Anterior cingulate cortex (tissue), 58 donors: ENCODE measurements at places on chromosomes 6 and 20.

GRCh38 chr6:21694168-21694567 is 100.6 kb downstream of the SOX4 start:
- no peak for DNase-seq

- DNase-seq, result no peak
Observed at GRCh38 chr6:56715741-56716140, 73.1 kb upstream of the DST start.

DNA sequence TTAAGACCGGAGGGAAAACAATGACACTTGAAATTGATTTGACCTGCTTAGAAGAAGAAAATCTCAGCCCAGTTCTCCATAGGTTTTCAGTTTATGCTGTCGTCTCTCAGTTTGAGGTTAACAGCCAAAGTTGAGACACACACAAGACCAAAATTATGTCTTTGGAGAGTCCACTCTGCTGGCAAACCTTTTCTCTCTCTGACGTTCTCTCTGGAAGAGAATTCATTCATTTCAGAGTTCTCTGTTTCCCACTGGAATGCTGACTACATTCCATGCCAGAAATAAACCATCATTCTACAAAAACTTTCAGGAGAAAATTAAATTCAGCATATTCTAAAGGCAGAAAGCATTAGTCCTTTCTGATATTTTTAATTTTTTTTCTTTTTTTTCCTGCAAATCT is 155.2 kb downstream of the TFAP2A start:
- no peak for DNase-seq

DNA sequence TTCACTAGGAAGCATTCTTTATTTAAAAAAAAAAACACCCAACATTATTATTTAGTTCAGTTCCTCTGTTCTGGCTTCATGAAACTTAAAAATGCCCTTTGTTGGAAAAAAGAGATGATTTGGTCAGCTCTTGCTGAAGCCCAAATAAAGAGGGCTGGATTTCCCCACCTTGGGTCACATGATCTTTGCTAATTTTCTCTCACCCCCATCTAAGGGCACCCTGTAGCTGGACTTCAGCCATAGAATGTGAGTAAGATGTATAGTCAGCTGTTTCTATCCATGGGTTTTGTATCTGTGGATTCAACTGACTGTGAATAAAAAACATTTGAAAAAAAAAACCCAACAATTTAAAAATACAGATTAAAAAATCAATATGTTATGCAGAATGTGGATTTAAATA is 213.9 kb upstream of the SULF2 start:
- DNase-seq, result no peak

- DNase-seq, result no peak
Observed at GRCh38 chr6:100880149-100880852, 828 bp downstream of the ASCC3 start.

- no peak for DNase-seq
Observed at GRCh38 chr6:127816643-127817042, 84.2 kb downstream of the THEMIS start.

DNA sequence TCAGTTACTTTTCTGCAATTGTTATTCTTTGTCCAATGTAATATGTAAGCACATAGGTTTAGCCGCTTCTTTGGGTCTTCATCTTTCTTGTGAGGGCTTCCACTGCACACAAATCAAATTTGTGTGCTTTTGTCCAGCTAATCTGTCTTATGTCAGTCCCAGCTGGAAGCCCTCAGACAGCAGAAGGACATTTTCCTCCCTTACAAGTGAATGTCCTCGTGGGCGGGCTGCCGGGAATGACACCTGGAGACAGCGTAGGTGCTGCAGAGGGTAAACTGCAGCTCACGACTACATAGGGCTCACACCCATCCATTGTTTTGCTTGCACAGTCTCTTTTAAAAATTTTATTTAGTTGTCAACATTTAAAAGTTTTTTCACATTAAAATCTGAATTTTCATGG is 24.6 kb upstream of the PPP1R14C start:
- DNase-seq, result no peak

- peak; percentile 62 for DNase-seq
Observed at GRCh38 chr6:79869600-79870084, 77.7 kb downstream of the ELOVL4 start.

- no peak for DNase-seq
Observed at GRCh38 chr6:21531393-21531792, 62.2 kb upstream of the SOX4 start.

GRCh38 chr20:50126662-50127061 is 13.7 kb upstream of the UBE2V1 start:
- no peak for DNase-seq

- DNase-seq, result no peak
Observed at GRCh38 chr6:151107897-151108427, 131.8 kb upstream of the AKAP12 start.

DNA sequence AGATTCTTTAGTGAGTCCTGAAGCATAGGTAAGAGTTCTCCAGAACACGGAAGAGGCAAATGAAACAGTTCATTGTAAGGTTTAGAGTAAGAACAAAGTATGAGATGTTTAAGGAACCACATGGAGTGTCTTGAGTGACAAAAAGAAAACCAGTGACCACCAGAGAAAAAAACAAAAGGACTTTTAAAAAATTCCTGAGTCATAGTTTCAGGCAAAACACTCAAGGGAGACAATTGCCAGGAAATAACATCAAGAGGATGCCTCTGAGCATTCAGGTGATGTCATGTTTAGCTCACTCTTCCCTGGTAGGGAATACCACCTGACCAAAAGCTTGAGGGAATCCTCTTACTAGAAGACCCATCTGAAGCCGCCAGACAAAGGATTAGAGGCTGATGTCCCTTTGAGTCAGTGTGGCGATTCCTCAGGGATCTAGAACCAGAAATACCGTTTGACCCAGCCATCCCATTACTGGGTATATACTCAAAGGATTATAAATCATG is 110.3 kb downstream of the COL19A1 start:
- DNase-seq, result no peak

DNA sequence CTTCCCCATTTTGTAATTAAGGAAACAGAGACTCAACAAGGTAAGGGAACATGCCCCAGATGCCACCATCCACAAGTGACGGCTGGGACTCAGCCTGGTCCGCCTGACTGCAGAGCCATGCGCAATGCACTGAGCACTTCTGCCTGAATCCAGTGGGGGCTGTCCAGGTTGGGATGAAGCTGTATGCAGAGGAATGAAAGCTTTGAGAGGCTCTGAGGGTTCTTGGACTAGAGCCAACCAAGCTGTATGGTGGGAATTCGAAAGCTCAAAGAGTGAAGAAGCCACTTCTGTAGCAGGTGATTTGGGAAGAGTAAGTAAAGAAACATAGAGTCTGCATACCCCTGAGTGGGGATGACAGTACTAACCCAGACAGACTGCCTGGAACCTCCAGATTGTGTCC is 127.6 kb upstream of the AKAP12 start:
- no peak for DNase-seq

- DNase-seq, result no peak
Observed at GRCh38 chr6:98044791-98045470, 761.9 kb upstream of the MMS22L start.

DNA sequence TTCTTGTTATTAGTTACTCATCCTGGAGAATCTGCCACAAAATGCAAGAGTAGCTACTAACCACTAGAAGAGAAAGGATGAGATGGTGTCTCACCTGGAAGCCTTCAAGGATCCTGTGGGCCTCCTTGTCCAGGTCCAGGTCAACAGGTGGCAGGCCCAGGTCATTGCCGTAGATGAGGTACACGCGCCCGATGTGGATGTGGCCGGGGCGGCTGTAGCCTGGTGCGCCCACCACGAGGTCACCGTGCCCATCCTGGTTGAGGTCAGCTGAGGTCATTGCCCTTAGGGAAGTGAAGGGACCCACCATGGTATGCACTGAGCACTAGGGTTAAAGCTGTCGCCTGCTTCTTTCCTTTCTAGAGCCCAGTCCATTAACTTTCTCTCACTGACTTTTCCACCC is 35.5 kb downstream of the GPLD1 start:
- no peak for DNase-seq

GRCh38 chr6:24359640-24360454 is 2.0 kb upstream of the DCDC2 start:
- DNase-seq, result peak; percentile 62

DNA sequence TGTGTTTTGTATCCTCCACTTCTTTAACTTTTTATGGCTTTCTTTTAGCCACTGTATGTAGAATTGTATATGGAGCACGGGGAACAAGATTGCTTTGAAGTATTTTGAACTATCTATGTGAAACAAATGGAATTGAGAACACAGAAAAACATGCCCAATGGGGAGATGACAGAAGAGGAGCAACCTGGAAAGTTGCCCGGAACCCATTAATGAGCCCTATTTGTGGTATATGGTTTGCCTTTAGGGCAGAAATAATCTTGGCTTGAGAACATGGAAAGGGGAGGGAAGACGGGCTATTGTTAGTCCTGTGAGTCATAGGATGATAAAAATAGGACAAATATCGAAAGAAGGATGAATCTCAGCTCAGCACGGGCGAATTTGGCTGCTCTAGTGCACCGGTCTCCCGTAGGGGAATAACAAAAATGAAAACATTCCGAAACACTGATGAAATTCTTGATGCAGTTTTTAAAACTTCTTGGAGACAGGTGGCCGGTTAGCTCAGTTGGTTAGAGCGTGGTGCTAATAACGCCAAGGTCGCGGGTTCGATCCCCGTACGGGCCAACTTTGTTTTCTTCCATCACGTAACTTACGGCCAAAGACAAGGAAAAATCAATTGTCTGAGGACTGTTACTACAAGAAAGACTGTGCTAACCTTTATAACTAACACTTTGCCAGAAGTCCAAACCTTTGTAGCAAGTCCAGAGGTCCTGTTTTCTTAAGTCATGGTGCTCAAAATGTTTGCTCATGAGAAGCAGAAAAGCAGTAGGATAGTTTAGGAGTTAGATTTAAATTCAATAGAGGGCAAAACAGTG is 15.7 kb downstream of the HMGN4 start:
- no peak for DNase-seq

- DNase-seq, result no peak
Observed at GRCh38 chr6:34667481-34668238, 28.9 kb downstream of the ILRUN start.

GRCh38 chr6:124066946-124067552 is 263.4 kb downstream of the NKAIN2 start:
- no peak for DNase-seq

DNA sequence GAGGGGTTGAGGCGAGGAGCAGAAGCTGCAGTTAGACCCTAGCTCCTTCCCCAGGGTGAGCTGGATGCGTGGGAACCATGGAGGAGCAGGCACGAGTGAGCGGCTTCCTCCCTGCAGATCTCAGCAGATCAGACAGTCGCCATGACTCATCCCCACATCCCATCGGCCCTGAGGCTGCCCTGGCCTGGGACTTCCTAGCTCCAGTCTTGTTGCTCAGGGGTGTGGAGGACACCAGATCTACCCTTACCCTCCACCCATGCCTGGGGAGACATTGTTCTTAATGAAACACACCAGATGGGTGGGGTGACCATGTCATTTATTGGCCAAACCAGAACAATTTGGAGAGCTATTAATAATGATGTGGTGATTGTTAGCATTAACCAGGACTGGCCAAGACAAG is 36.3 kb upstream of the TGM2 start:
- no peak for DNase-seq
